Central memory CD8-positive, alpha-beta T cell (primary cell): ENCODE measurements at places on chromosomes 5 and 9.

DNA sequence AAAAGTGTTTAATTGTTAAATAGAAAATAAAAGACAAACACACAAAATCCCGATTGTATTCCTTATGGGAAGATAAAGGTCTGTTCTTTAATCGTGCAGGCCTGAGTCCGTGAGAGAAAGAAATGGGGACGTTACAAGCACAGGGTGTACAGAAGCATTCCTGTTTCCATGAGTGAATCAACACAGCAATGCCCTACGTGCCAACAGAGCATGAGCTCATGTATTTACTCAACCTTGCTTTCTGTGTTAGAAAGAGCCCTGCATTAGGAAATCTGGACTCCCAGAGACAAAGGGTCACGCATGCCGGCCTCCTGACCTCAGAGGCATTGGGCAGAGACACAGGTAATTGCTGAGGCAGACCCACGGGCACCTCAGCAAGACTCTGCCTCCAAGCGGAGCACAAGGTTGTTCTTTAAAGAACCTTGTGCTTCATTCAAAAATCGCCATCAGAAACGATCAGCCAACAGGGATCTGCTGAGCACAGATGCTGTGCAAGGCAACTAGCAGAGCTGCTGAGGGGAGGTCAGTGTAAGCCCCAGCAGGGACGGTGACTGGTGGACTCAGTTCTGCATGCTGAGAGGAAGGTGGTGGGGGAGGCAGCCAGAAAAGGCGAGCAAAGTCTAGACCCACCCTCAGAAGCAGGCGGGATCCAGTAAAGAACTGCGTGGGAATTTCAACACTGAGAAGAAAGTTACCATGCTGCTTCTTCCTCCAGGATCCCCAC, 101.0 kb downstream of the TLE1 start:
- DNase-seq = no peak

GRCh38 chr9:127250896-127251391, 13.6 kb upstream of the GARNL3 start:
- no peak for DNase-seq

GRCh38 chr9:36290996-36291395, 32.7 kb upstream of the GNE start:
- DNase-seq = no peak

DNA sequence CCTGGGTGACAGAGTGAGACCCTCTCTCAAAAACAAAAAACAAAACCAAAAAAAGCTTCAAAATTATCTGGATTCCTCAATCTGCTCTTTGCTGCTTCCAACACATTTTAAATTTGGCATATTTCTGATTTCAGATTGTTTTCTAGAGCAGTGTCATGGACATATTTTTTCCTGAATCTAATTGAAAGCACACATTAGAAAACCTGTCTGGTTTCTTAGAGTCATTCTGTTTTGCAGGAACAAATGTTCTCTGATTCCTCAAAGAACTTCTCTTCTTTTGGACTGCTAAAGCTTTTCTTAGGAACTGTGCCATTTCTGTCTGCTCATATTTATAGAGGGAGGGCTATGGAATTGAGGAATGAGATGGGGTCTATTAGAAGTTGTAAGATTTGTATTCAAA, 81.6 kb downstream of the RAI14 start:
- DNase-seq = no peak

DNA sequence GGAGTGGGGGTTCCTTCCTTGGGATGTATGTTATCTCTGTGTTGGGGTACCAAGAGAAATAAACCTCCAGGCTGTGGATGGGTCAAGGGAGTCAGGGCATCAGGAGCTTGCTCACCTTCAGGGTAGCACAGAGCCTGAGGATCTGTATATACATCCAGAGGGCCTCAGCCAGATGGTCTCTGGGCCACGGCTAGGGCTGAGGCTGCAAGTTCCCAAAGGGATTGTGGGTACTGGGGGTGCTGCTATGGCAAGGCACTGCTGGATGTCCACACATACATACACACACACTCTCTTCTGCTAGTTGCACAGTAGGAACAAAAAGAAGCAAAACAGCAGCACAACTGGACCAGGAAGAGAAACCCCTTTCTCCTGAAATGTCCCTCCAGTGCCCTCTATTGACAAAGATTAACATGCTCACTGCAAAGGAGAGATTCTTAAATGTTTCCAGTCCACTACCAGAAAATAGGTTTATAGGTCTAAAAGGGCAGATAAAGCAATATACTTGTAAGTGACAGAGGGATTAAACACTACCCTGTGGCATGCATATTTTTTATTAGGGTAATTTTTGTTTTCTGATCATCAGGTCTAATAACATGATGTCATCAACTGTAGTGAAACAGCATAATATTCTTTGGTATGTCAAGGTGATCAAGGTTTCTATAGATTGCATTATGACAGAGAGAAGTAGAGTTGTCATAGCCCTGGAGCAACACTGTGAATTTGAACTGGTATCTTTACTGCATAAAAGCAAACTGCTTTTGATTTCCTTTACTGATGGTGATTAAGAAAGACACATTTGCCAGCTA, 56.3 kb upstream of the KCNN2 start:
- DNase-seq = no peak

- no peak for DNase-seq
Observed at GRCh38 chr9:86545090-86545489, 190.9 kb upstream of the TUT7 start.

DNA sequence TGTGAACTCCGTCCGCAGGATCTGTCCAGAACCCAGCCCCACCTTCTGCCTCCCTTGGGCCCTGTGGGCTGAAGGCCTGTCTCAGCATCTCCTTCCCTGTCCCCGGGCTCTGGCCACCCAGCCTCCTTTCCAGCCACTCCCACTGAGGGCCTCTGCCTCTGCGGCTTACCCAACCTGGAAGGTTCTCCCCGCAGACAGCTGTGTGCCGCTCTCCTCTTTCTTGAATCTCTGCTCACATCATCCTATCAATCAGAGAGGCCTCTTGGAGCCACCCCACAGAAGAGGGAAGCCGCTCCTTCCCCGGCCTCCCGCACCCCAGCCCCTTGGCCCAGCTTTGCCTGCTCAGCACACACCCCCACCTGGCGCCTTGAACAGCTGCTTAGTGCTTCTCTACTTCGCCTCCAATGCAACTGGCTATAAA, 81.5 kb upstream of the UNC5A start:
- no peak for DNase-seq

GRCh38 chr9:116566677-116567488, 120.2 kb upstream of the TRIM32 start:
- no peak for DNase-seq

- DNase-seq = no peak
Observed at GRCh38 chr5:33148076-33148513, 292.7 kb upstream of the TARS1 start.

GRCh38 chr5:139461698-139462097, 845 bp downstream of the ECSCR start:
- no peak for DNase-seq

GRCh38 chr9:91589101-91589553, 165.5 kb upstream of the NFIL3 start:
- DNase-seq = no peak

DNA sequence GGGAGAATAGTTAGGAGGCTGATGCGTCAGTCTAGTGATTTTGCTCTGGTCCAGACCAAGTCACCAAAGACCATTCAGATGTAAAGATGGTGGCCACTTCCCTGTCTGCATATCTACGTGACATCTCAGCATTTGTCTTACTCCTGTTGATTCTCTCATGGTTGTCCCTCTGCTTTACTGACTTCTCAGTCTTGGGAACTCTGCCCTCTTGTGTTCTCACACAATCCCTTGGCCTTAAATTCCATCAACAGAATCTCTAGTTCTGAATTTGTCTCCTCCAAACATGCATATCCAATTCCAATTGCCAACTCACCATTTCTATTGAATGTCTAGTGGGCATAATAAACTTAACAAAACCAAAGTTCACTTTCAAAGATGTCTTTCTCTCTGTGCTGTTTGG, 147.8 kb downstream of the SLC24A2 start:
- no peak for DNase-seq

DNA sequence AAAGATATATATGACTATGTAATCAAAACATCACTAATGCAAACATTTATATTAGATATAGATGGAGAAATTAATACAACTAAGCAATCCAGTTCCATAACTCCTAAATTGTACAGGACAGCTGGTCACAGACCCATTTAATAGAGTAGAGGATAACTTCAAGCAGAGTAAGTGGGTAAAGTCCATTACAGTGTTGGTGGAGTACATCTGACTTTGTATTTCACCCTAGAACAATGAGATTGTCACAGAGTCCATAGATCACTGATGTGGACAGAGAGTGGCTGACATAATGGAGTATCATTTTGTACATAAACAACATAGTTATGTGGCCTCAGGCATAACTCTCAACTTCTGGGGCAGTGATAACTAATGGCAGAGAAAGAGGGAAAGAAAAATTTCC, 267.8 kb upstream of the KLF9 start:
- no peak for DNase-seq
